Activated CD8-positive, alpha-beta memory T cell treated with anti-CD3 and anti-CD28 coated beads for 1 hour (primary cell): ENCODE measurements at places on chromosomes 11 and 22.

DNA sequence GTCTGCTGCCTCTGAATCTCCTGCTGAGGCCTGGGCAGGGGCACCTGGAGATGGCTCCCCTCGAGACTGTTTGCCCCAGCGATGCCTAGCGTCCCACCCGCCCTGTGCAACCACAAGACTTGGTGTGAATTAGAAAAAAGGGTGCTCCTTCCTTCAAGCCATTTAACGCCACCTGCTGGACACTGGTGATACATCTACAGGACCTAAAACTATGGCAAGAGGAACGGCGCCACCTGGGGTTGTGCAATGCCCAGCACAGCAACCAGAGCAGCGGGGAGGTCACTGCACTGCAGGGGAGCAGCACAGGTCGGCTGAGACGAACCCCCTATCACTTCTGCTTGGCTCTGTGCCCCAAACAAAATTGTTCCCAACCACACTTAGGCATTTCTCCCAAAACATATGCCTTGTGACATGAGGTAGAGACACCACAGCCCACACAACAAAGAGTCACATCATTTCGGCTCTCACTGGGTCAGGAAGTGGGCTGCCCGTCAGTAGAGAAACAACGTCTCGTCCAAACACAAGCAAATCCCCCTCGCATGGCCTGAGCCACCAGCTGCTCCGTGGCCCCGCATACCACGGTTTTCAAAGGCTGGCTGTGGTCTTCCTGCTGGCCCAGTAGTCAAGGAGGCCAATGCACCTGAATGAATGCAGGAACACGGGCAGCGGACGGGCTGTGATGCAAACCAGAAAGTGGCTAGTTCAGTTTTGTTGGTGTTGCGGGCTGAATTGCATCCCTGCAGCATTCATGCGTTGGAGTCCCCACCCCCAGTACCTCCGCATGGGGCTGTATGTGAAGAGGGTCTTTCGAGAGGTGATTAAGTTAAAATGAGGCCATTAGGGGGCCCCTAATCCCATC is 171.9 kb downstream of the SHANK2 start:
- DNase-seq = no peak

- DNase-seq = no peak
These were observed 9.0 kb downstream of the RTL6 start for GRCh38 chr22:44489026-44489425.

- no peak for DNase-seq
These were observed 232.8 kb downstream of the GRIK4 start for GRCh38 chr11:120744016-120744994.

DNA sequence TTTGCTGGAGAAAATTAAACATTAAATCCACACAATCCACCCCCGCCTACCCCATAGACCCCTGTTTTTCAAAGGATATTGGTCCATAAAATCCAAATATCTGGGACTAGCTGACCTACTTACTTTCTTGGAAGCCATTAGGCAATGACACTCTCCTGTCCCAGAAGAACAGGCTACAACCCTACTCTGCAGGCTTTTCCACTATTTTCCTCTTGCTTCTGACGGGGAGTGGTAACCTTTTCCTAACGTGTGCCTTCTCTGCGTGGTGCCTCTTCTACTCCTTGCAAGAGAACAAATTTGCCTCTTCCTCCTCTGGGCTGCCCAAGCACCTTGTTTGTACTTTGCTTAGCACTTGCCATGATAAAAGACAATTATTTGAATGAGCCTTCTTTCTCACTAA is 51.6 kb downstream of the UBASH3B start:
- no peak for DNase-seq

DNA sequence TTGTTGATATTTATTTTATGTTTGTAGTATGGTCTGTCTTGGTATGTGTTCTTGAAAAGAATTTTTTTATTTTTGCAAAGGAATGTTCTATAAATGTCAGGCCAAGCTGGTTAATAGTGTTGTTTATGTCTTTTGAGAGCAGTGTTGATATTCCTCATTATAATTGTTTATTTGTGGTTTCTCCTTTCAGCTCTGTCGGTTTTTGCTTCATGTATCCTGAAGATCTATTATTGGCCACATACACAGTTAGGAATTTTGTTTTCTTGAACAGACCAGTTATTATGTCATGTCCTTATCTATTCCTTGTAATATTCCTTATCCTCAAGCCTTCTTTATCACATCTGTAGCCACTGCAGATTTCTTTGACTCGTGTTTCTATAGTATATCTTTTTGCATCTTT is 56.5 kb downstream of the PDHX start:
- no peak for DNase-seq

DNA sequence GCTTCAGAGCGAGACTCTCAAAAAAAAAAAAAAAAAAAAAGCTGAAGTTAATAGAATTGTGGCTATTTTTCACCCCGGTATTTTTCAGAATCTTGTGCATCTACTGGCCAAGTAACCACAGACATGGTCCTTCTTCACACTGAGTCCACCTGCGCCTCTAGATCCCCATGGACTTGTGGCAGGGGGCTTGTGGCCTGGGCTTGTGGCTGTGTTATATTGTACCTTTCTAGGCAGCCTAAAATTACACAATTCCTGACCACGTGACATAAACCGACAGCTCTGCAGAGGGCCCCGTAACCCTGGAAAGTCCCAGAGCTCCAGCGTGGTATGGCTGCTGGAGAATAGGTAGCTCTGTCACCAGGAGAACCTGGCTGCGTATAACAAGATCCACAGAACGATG is 10.9 kb upstream of the NAALADL1 start:
- no peak for DNase-seq

DNA sequence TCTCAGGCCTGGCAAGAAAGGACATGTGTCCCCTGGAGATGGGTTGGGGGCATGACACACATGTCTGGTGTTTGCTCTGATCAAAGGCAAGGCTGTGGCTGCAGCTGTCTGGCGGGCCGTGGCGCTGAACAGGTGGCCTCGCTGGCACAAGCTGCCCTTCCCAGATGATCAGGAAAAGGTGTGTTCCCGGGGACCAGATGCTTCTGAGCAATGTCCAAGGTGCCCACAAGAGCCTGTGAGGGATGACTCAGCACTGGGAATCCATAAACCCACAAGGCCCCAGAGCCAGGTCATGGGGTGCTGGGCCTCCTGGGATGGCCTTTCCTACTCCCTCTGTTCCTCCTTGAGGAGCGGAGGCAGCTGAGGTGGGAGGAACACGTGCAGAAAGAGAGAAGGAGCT is 9.7 kb upstream of the LRP5 start:
- DNase-seq = no peak

- DNase-seq = no peak
These were observed 815 bp upstream of the MS4A6A start for GRCh38 chr11:60183591-60184205.

- DNase-seq = no peak
These were observed 25.8 kb downstream of the PHF21B start for GRCh38 chr22:44983878-44984482.

- DNase-seq = no peak
These were observed 109.2 kb downstream of the TTC17 start for GRCh38 chr11:43467958-43468357.

DNA sequence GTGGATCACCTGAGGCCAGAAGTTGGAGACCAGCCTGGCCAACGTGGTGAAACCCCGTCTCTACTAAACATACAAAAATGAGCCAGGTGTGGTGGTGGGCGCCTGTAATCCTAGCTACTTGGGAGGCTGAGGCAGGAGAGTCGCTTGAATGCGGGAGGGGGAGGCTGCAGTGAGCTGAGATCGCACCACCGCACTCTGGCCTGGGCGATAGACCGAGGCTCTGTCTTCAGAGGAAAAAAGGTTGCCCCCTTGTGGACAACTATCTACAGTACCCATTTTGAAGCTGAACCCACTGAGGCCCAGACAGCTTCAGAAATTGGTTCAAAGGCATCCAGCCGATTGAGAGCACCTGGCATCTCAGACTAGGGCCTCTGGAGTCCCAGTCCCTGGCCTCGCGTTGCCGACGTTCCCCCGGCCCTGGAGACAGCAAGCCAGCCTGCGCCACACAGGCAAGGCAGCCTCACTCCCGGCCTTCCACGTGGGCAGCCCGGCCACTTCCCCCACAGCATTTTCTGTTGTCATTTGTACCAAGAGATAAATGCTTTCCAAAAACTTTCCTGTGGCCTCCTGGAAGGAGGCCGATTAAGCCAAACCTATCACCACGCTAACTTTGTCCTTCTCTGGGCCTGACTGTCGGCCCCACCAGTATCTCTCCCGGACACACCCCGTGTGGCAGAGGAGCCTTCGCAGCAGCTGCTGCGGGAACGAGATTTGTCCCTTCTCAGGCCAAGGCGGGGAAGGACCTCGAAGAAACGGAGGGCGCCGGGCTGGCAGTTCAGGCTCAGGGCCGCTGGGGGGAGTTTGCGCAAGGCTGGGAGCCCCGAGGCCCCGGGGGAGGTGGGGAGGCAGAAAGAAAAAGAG is 82.8 kb downstream of the FLI1 start:
- DNase-seq = no peak

DNA sequence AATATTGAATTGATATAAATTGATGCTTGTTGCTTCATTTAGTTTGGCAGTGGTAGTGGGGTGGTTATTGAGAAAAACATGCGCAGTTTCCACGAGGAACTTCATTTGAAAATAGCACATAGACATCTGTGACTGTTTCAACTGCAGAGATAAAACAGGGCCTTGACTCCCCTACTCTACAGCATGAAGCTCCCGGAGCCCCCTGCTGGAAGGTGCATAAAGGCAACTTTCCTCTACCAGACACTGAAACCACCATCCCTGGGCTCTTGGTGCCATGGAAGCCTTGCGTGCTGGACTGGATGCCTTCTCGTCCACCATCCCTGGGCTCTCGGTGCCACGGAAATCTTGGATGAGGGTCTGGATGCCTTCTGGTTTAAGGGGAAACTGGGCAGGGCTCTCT is 195.9 kb downstream of the CSNK2A3 start:
- DNase-seq = peak; percentile 38

- no peak for DNase-seq
These were observed 4.6 kb upstream of the DNAL4 start for GRCh38 chr22:38798496-38798895.

DNA sequence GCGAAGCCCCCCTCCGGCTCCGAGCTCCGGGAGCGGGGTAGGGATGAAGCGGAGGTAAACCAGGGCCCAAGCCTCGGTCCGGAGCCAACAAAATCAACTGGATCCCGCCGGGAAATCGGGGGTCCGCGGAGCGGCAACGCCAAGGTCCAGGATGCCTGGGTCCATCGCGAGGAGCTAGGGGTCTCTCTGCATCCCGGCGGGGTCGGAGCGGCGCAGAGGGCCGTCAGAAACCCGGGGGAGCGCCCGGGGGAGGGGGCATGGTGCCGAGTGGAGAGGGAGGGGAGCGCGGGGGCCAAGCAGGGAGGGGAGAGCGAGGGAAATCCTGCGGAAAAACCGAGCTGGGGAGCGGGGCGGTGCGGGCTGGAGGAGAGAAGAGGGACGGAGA is 51.8 kb downstream of the SLC22A12 start:
- no peak for DNase-seq

DNA sequence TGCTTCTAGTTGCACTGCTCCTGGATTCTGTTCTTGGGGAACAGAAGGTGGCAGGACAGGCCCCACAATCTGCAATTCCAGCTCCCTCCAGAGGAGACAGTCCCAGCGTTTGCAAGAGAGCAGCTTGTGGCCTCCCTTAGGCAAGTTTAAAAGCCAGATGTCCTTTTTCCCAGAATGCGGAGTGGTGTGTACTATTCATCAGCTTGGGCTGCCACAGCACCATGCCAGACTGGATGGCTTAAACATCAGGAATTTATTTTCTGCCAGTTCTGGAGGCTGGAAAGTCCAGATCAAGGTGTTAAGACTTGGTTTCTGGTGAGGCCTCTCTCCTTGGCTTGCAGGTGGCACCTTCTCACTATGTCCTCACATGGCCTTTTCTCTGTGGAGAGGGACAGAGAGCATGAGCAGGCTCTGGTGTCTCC is 11.7 kb downstream of the MIAT start:
- DNase-seq = no peak

- DNase-seq = no peak
These were observed 556.3 kb upstream of the ANO3 start for GRCh38 chr11:25775603-25776002.

GRCh38 chr11:114678125-114679036 is at the start of gene NXPE2:
Gene NXPE2, plus strand, starts transcription at chr11:114678527. Its CDS starts 49 bp downstream, at chr11:114678576.
- no peak for DNase-seq

- DNase-seq = peak; percentile 37
These were observed 11.9 kb downstream of the B3GNT6 start for GRCh38 chr11:77046060-77046501.

- DNase-seq = no peak
These were observed 44.3 kb upstream of the A4GALT start for GRCh38 chr22:42764895-42765363.

DNA sequence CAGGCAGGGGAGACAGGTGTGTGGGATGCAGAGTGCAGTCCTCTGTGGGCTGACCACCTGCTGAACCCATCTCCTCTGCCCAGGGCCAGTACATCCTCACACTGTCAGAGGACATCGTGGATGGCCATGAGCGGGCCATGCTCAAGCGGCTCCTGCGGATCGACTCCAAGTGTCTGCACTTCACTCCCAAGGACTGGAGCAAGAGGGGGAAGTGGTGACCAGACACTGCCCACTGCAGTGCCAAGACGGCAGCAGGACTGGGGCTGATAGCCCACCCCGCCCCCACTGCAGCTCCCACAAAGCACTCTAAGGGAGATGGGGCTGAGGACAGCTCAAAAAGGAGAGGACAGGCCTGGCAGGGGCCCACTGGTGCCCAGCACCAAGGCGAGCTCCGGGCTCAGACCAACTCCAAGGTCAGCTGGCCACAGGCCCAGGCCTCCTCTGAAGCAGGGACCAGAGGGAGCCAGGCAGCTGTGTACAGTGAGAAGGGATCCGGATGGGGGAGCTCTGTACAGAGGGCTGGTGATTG is 1.6 kb downstream of the RNASEH2C start:
- no peak for DNase-seq

GRCh38 chr22:46068593-46069491 is 81.5 kb upstream of the PPARA start:
- no peak for DNase-seq

DNA sequence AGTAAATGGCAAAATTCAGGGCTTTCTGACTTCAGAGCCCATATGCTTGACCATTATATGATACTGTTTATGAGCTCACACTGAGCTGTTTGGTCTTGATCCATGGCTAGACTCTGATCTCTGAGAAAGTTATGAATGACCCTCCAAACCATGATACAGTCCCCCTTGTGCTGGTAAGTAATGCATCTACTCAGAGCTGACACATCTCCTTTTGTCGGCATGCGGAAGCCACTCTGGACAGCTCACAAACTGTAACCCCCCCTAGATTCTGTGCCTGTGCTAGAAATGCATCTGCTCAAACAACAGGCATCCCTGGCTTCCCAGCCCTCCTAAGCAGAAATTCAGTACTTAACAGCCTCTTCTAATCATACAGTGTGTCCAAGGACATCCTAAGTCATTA is 150.8 kb upstream of the RAG2 start:
- no peak for DNase-seq

- DNase-seq = no peak
These were observed 73.8 kb downstream of the FAM76B start for GRCh38 chr11:95715777-95716241.
